ENCODE measurements at places on chromosomes 13 and 19.

- no peak for DNase-seq
These were observed 111.0 kb downstream of the HSPH1 start for GRCh38 chr13:31050486-31051400.

- no peak for DNase-seq
These were observed 26.0 kb downstream of the NAXD start for GRCh38 chr13:110641055-110642015.

DNA sequence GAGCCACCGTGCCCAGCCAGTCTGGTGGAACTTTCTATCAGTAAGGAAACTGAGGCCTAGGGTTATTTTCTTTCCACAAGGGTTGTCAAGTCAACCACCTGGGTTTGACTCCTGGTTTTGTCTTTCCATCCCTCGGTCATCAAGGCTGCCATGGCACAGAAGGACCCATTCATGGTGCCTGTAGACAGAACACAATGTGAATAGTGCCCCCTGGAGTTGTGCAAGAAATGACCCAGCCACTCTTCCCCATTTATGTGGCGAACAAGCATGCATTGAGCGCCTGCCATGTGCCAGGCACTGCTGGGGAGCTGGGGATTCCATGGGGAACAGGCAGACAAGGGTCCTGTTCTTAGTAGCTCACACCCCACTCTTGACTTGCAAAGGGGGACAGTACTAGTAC lies 4.1 kb downstream of the SMARCA4 start:
- DNase-seq, result no peak

- DNase-seq, result no peak
These were observed 6.5 kb upstream of the PTOV1 start for GRCh38 chr19:49844138-49845095.

DNA sequence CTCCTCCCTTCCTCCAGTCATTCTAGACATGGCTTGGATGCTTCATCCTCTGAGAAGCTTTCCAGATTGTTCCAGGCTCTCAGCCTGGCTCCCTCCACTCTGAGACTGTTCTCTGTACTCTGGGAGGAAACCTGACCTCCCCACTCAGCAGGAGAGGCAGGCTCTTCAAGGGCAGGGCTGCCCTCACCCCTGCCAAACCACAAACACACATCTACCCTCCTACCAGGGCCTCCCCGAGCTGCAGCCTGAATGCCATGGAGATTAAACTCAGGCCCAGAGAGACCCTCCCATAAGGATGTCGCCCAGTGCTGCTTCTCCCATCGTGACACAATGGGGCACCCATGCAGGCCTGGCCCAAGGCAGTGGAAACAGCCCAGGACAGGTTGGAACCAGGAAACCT lies 16.2 kb downstream of the NUMBL start:
- no peak for DNase-seq
